Stimulated activated CD4-positive, alpha-beta T cell treated with anti-CD3 and anti-CD28 coated beads, Interleukin-15, amount 100 ng/mL, for 48 hours (primary cell): ENCODE measurements at places on chromosomes 4 and X.

GRCh38 chrX:41720125-41720779 lies 3.7 kb upstream of the GPR82 start:
- DNase-seq: no peak

GRCh38 chrX:152960115-152960514 lies 33.8 kb downstream of the PNMA5 start:
- DNase-seq: no peak

DNA sequence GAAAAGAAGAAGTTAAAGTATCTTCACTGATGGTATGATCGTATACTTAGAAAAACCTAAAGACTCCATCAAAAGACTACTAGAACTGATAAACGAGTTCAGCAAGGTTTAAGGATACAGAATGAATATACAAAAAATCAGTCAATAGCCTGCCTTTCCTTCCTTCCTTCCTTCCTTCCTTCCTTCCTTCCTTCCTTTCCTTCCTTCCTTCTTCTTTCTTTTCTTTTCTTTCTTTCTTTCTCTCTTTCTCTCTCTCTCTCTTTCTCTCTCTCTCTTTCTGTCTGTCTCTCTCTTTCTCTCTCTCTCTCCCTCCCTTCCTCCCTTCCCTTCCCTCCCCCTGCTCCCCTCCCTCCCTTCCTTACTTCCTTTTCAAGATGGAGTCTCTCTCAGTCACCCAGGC lies 362.7 kb downstream of the BMPR1B start:
- DNase-seq: no peak

DNA sequence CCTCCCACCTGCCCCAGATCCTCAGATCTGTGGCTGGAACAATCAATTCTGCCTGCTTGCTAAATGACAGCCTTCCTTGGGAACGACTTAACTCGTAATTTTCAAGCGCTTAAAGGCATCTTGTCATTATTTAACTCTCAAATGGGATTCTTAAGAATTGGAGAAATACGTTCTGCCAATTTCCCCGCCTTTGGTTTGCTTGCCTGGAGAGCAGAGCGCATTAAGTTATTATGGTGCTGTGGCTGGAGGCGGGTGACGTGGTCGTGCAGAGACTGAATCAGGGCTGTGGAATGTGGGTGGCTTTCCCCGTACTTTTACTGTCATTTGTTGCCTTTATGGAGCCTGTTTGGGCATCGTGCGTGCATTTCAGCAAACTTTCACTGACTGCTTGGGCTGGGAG lies 78.9 kb upstream of the PSAPL1 start:
- no peak for DNase-seq

- no peak for DNase-seq
These were observed 11.6 kb downstream of the AMELX start for GRCh38 chrX:11304829-11305228.

GRCh38 chr4:1380368-1381151 lies 25.7 kb downstream of the NKX1-1 start:
- no peak for DNase-seq

- DNase-seq: no peak
These were observed 468.9 kb upstream of the CTSO start for GRCh38 chr4:156422576-156422975.

DNA sequence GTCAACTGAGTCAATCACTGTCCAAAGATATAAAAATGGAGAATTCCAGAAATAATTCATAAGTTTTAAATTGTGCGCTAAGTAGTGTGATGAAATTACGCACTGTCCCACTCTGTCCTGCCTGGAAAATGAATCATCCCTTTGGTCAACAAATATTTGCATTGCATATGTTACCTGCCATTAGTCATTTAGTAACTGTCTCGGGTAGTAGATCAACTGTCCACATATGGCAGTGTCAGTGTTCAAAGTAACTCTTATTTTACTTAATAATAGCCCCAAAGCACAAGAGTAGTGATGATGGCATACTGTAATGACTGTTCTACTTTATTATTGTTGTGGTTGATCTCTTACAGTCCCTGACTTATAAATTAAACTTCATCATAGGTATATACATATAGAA lies 3.4 kb downstream of the YTHDC1 start:
- DNase-seq: no peak

- no peak for DNase-seq
These were observed 129.1 kb downstream of the FBXO8 start for GRCh38 chr4:174154215-174154854.

DNA sequence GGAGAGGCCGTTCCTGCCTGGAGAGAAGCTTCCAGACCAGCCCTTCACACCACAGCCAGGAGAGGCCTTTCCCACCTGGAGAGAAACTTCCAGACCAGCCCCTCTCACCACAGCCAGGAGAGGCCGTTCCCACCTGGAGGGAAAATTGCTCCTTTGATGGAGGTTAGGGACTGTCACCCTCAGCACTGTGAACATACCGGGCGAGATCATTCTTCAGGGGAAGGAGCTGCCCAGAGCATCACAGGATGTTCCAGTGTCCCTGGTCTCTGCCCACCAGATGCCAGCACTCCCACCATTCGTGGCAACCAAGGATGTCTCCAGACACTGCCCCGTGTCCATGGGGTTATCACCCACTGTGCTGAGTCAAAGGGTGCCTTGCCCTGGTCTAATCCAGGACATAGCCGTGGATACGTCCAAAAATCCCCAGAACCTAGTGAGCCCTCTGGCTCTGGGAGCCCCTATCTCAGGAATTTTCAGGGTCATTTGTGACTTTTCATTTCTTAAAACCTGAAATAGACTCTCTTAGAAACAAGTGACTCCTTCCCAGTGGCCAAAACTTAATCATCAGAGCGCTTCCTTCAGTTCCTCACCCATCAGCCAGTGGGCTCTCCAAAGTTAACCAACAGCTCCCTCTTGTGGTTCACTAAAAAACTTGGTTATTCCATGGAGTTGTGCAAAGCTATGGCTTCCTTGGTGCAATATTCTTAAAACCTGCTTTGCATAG lies 80.2 kb downstream of the CRMP1 start:
- no peak for DNase-seq

DNA sequence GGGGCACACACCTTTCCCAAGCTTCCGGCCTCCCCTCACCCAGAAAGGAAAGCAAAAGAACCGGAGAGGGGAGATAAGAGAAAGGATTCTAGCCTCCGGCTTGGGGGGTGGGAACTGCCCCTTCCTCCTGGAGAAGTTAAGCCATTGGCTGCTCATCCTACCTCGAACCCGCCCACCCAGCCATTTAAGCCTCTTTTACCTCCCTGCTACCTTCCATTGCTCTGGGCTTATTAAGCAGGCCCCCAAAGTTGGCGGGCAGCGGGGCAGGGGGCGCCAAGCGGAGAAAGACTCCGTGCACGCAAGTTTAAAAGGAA lies 2.3 kb downstream of the MAML3 start:
- DNase-seq: peak; percentile 48
